ENCODE measurements at places on chromosomes 16 and 17.

GRCh38 chr17:57001541-57001940, 23.6 kb downstream of the SCPEP1 start:
- DNase-seq, result no peak

GRCh38 chr17:79776376-79777119, 1.4 kb upstream of the CBX2 start:
- no peak for DNase-seq

- DNase-seq, result no peak
Measured at GRCh38 chr16:27703121-27703520, 153.2 kb downstream of the KATNIP start.

- DNase-seq, result no peak
Measured at GRCh38 chr16:9007177-9007794, 43.6 kb upstream of the USP7 start.

DNA sequence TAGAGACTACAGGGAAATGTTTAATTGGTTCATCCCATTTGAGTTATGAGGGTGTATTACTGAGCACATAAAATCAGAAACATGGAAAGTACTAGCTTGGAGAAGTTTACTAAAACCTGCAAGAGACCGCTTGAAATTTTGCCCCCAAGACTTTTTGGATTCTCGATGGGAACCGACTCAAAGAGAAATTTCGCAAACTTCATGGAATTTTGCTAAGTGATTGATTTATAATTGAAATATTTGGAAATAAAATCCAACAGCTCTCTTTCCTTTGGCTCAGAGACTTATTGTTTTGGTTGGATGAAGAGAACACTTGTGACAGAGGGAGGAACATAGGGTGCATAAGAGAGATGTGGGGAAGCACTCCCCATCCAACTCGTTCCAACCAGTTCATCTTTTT, 574.4 kb downstream of the WWOX start:
- DNase-seq, result no peak

- no peak for DNase-seq
Measured at GRCh38 chr17:82053130-82053529, 1.4 kb downstream of the GPS1 start.

GRCh38 chr17:41692722-41693521, 4.2 kb downstream of the EIF1 start:
- no peak for DNase-seq

GRCh38 chr17:74748279-74748528, 224 bp upstream of the NHERF1 start:
- DNase-seq, result no peak

- DNase-seq, result peak; percentile 70
Measured at GRCh38 chr17:43760254-43760852, 1.8 kb upstream of the SOST start.

GRCh38 chr17:12407495-12408252, 258.0 kb upstream of the MYOCD start:
- DNase-seq, result no peak

- DNase-seq, result no peak
Measured at GRCh38 chr17:5139458-5139732, 23.6 kb downstream of the USP6 start.

DNA sequence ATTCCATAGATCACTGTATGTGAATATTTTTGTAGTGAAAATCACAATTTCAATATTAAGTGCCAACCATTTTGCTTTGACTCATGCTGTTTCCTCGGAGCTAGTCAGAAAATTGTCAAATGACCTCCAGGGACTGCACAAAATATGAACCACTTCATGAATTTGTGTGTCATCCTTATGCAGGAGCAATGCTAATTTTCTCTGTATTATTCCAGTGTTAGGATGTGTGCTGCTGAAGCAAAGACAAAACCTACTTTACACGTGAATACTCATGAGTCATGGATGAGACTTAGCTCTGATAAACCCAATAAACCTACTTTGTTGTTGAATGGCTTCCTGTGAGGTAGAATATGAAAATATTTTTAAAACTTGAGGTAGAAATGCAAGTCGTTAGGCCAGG, 65.2 kb downstream of the SHCBP1 start:
- no peak for DNase-seq

DNA sequence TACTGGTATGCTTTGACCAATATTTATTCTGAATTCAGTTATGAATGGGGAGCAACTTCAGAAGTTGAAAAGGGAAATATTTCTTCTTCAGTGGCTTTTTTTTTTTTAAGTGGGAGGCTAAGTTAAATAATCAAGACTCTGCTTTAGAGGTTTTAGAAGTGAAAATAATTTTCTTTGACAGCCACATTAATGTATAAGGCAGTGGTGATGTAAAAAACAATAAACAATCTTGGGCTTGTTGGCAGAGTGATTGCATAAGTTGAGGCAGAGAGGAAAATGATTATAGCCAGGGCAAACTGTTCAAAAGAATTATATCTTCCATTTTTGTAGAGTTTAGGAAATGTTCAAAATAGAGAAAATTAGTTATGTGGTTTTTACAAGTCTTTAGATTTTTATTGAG, 5.4 kb upstream of the KRT12 start:
- DNase-seq, result no peak

DNA sequence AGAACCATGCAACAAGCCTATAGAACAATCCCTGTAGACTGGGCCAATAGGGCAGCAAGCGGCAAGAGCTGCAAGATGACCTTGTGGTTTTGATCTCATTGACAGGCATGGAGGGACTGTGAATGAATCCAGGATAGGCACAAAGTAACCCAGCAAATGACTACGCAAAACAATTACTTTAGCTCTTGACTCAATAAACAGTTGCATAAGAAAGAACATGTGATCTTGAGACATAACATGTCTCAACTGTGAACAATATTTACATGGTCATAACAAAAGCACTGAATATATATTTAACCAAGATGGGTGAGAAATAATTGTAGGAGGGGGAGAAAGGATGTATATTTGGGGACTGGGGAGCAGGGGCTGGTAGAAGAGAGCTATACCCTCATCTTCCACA, 313.7 kb upstream of the CDH5 start:
- no peak for DNase-seq

- DNase-seq, result no peak
Measured at GRCh38 chr16:84603140-84603816, 14.6 kb downstream of the COTL1 start.

DNA sequence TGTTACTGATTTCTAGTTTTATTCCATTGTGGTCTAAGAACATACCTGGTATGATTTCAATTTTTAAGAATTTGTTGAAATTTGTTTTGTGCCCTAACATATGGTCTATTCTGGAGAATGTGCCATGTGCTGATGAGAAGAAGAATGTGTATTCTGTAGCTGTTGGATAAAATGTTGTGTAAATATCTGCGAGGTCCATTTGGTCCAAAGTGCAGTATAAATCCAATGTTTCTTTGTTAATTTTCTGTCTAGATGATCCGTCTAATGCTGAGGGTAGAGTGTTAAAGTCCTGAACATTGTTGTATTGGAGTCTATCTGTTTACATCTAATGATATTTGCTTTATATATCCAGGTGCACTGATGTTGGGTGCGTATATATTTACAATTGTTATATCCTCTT, 9.9 kb downstream of the ACSM3 start:
- no peak for DNase-seq

DNA sequence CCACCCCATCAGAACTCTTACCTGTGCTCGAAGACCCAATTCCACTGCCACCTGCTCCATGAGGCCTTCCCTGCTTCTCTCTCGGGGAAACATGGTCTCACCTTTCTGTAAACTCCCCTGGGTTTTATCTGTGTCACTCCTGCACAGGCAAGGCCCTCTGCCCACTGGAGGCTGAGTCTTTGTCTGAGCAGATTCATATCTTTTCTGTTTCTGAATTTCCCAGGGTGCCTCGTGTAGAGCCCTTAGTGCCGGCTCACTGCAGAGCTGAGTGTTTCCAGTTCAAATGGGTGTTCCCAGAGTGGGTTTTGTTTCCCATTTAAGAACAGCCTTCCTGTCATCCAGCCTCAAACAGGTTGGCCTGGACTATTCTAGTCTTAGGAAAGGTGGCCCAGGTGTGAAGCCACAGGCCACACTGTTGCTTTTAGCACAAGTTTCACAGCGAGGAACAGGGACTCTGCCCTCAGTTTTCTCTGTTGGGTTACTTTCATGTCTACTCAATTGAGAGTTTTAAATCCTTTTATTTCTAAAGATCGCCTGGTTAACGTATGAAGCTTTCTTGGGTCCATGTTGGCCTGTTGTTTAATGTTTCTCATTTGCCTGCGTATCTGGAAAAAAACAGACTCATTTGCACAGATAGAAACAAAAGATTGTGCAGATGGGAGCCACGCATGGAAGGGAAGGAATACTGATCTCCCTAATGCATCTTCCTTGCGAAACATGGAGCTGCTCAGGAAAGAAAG, 228.7 kb downstream of the MSI2 start:
- DNase-seq, result no peak

- DNase-seq, result no peak
Measured at GRCh38 chr16:12291989-12292759, 315.6 kb downstream of the SNX29 start.

- DNase-seq, result no peak
Measured at GRCh38 chr16:82937926-82938520, 311.3 kb downstream of the CDH13 start.

DNA sequence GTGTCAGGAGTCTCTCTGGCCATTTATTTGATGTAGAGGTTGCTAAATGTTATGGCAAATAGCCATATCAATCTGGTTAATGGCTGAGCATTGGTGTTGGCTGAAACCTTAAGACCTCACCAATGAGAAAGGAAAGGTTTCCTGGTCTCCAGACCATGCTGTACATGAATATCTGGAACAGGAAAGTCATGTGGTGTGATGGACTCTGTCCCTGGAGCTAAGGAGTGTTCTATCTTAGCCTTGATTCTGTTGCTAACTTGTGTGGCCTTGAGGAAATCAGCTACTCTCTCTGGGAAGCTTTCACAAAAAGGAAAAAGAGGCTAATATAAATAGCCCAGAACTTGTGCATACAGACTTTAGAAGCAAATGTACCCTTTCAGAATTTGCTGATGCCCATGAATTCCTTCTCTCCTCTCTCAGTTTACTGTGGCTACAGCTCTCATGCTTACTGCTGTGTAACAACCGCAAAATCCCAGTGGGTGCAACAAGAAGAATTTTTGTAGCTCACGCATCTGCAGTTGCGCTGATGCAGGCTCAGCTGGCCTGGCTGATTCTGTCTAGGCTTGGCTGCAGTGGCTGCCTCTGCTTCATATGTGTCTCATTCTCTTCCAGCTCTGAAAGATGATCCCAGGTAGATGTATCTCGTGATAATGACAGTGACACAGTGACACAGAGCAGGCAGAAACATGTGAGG, 287.5 kb downstream of the NPIPA8 start:
- DNase-seq, result no peak

- no peak for DNase-seq
Measured at GRCh38 chr17:901191-901950, 78.2 kb downstream of the NXN start.

GRCh38 chr16:3166505-3166886, 21.5 kb upstream of the OR1F1 start:
- DNase-seq, result no peak

DNA sequence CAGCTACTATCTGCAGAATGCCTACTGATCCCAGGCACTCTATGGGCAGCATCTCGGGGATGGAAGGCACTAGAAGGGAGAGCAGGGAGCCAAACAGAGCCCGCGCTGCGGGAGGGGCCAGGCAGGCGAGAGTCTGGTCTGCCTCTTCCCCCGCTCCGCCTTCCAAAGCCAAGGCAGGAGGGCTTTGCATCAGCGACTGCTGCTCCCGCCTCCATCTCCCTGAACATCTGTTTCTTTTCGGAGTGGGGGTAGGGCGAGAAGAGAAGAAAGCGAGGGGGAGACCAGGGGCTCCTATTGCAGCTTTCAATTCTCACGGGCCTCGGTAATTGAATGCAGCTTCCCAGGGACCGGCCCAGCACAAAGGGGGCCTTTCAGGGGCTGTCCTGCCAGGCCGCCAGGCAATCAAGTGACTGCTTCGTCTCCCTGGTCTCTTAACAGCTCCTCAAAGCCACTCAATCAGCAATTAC, 31.4 kb upstream of the CDC42EP4 start:
- no peak for DNase-seq

- no peak for DNase-seq
Measured at GRCh38 chr16:30882429-30883310, 11.2 kb downstream of the BCL7C start.

- no peak for DNase-seq
Measured at GRCh38 chr17:43897831-43898230, 9.5 kb downstream of the MPP2 start.

- no peak for DNase-seq
Measured at GRCh38 chr16:71645450-71645849, 19.5 kb downstream of the MARVELD3 start.

DNA sequence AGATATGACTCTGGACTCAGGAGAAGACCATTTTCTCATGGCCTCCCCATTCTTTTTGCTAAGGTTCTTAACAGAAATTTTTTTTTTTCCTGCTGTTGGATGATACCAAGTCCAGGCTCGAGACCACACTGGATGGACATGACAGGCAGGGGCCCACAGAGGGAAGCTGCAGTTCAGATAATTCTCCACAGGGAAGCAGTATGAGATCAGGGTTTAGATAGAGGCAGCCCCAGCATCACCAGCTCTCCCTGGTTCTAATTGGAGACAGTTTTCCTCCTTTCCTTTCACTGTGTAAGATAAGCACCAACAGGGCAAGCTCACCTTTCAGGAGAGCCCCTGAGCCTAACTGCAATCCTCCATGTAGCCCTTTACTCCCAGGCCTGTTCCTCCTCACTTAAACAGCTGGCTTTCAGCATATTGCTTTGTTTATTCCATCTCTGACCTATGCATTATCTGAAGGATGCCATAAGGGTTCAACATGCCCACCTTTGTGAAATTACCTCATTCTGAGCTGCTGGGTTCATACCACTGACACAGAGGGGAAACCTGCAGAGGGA, 108.1 kb downstream of the SNX11 start:
- no peak for DNase-seq

DNA sequence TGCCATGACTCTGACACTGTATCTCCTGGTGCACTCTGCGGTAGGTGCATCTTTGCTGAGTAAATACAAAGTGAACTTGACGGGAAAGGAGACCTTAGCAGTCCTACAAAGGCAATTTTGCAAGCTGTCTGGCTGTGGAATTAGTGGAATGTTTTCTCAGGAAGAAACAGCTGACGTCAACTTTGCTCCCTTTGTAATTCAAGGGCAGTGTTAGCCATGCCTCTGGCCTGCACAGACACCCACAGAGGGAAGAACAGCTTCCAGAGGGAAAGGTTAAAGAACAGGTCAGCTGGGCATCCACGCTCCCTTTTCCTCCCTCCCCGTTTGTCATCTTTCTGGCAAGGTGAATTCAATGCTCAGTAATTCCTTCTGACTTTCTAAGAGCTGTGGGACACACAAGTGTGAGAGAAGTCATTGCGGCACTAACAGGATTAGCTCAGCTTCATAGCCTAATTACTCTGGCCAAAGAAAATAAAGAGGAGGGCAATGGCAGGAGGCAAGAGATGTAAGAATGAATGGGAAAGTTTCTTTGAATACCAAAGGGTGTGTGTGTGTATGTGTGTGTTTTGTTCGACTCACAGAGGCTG, 476.9 kb upstream of the GOT2 start:
- no peak for DNase-seq

GRCh38 chr16:77745972-77746371, 23.7 kb downstream of the NUDT7 start:
- no peak for DNase-seq

- DNase-seq, result no peak
Measured at GRCh38 chr17:59366040-59366757, 34.7 kb downstream of the YPEL2 start.

- no peak for DNase-seq
Measured at GRCh38 chr17:39640591-39641031, 3.7 kb downstream of the STARD3 start.

All from stimulated activated CD8-positive, alpha-beta memory T cell treated with anti-CD3 and anti-CD28 coated beads, Interleukin-15, amount 100 ng/mL, for 24 hours (primary cell).